Fibroblast of villous mesenchyme (primary cell): ENCODE measurements at places on chromosomes 2 and 18. TPM values are rescaled to one million over a fixed set of nuclear protein-coding genes. Genes with fewer than 3 reads are reported as not detected.

The DSG4 gene
- not detected in 2 replicates for total RNA-seq

The ADCYAP1 gene
- total RNA-seq, result not detected in 2 replicates

The CAVIN2 gene
- total RNA-seq, result 8.4 and 21.6 TPM in 2 replicates

The SLC4A5 gene
- under 0.01 and 0.32 TPM in 2 replicates for total RNA-seq

The PPP1R1C gene
- total RNA-seq, result 0.32 and 2.2 TPM in 2 replicates

The ATG9A gene
- total RNA-seq, result 36.7 and 38.4 TPM in 2 replicates

The COL4A4 gene
- under 0.01 and 0.43 TPM in 2 replicates for total RNA-seq

The BOLL gene
- not detected in 2 replicates for total RNA-seq

The LYPD1 gene
- 16.0 and 34.5 TPM in 2 replicates for total RNA-seq

The CYP27C1 gene
- under 0.01 TPM in 2 replicates for total RNA-seq

The ALK gene
- not detected in 2 replicates for total RNA-seq

The GREB1L gene
- total RNA-seq, result 8.7 and 25.0 TPM in 2 replicates

The PNO1 gene
- total RNA-seq, result 13.4 and 13.5 TPM in 2 replicates

The CAPN13 gene
- not detected in 2 replicates for total RNA-seq

The QPCT gene
- 27.1 and 47.5 TPM in 2 replicates for total RNA-seq

The AMER3 gene
- not detected in 2 replicates for total RNA-seq
